HFFc6 (cell line): ENCODE measurements at places on chromosomes 2 and 18. TPM values are rescaled to one million over a fixed set of nuclear protein-coding genes. Genes with fewer than 3 reads are reported as not detected.

- no peak overlapping the region for H3K27ac ChIP-seq
- peaks cover 3% of the 10 kb centered on the region; the same call in 1 of the 2 replicates for H3K27me3 ChIP-seq
- no peak for DNase-seq
These were observed 122.7 kb downstream of the GULP1 start for GRCh38 chr2:188414411-188414810.

DNA sequence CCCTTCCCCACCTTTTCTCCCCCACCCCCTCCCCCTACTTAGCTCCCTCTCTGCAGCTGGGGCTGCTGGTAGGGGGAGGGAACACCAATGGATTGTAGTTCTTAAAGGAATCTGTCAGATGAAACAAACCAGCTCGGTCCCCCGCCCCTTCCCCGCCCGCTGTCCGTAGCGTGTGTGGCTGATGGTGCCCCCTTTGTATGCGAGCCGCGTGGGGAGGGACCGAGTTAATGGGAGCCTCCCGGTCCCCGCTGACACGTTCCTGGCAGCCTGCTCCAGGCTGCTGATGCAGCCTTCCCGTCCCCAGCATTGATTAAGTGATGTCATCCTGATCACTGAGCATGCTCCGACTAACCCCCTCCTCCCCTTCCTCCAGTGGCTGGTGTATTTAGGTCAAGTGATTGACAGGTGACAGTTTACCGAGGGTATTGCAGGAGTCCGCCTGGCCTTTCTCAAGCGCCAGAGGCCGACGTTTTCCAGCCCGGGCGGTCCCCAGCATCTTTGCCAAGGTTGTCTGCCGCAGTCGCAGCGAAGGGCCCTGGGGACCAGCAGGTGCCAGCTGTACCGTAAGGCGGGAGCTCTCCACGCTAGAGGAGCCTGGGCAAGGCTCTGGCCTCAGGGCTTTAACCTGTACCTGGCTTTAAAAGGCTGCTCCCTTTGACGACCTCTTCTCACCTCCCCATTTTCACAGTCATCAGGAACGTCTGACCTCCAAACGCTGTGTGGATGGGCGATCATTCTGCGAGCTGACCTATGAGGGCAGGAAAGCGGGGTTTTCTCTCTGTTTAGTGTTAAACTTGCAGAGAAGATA is 1.8 kb downstream of the KIF5C start:
- no peak for DNase-seq
- H3K27ac ChIP-seq: no peak overlapping the region
- no peaks in the 10 kb centered on the region for H3K4me1 ChIP-seq
- H3K4me3 ChIP-seq: no peak overlapping the region
- H3K36me3 ChIP-seq: no peaks in the 10 kb centered on the region

DNA sequence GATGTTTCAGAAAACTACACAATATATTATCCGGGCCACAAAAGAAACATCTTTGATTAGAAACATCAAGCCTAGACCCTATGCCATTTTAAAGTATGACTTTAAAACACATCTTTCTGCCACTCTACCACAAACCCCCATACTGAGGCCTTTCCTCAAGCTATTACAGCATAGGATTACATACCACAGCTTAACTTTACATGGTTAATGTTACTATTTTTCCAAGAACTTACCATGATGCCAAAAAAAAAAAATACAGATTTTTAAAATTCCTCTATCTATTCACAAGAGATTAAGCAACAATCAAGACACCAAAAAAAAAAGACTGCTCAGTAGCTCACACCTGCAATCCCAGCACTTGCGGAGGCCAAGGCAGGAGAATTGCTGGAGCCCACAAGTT is 9.0 kb downstream of the NCKAP1 start:
- H3K4me1 ChIP-seq: peaks cover 74% of the 10 kb centered on the region
- no peak for DNase-seq
- no peak overlapping the region for H3K4me3 ChIP-seq
- H3K27me3 ChIP-seq: no peaks in the 10 kb centered on the region
- no peak overlapping the region for H3K27ac ChIP-seq

- no peaks in the 10 kb centered on the region for H3K36me3 ChIP-seq
- H3K27me3 ChIP-seq: peaks cover 1% of the 10 kb centered on the region
- H3K4me1 ChIP-seq: peaks cover 54% of the 10 kb centered on the region
These were observed 17.8 kb upstream of the SULT1C2 start for GRCh38 chr2:108270768-108271506.

GRCh38 chr2:55102056-55102812 is 52.0 kb upstream of the RTN4 start:
- peak; percentile 77 for DNase-seq
- no peaks in the 10 kb centered on the region for H3K27me3 ChIP-seq
- H3K4me1 ChIP-seq: peaks cover 22% of the 10 kb centered on the region
- no peaks in the 10 kb centered on the region for H3K36me3 ChIP-seq
- H3K4me3 ChIP-seq: peak overlapping the region; percentile 70

GRCh38 chr2:109316091-109316490 is 187.1 kb downstream of the SH3RF3 start:
- H3K27ac ChIP-seq: no peak overlapping the region
- no peak overlapping the region for H3K4me3 ChIP-seq
- no peak for DNase-seq

GRCh38 chr2:218858671-218859555 is 692 bp upstream of the WNT6 start:
- H3K36me3 ChIP-seq: no peaks in the 10 kb centered on the region
- H3K4me3 ChIP-seq: no peak overlapping the region; the same call in 1 of the 2 replicates
- H3K4me1 ChIP-seq: peaks cover 5% of the 10 kb centered on the region
- no peak overlapping the region for H3K27ac ChIP-seq
- H3K27me3 ChIP-seq: peaks cover 77% of the 10 kb centered on the region

DNA sequence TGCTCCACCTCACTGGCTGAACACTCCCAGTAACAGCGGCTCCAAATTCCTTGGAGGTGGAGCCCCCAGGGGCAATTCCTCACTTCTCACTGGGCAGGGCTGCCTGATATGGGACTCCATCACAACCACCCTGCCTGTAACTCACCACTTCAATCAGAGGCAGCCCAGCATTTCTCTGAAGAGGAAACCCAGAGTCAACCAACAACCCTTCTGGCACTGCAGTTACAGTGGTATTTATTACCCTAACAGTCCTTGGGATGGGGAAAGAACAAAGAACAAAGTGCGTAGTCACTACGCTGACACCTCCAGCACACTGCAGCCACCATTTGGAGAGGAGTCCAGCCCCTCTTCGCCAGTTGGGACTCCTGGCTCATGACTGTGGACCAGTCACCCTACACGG is 85.7 kb upstream of the GALNT13 start:
- no peaks in the 10 kb centered on the region; the same call in 1 of the 2 replicates for H3K36me3 ChIP-seq
- no peak overlapping the region for H3K4me3 ChIP-seq
- H3K27me3 ChIP-seq: no peaks in the 10 kb centered on the region; the same call in 1 of the 2 replicates
- no peak for DNase-seq
- H3K27ac ChIP-seq: no peak overlapping the region
- no peaks in the 10 kb centered on the region for H3K4me1 ChIP-seq

DNA sequence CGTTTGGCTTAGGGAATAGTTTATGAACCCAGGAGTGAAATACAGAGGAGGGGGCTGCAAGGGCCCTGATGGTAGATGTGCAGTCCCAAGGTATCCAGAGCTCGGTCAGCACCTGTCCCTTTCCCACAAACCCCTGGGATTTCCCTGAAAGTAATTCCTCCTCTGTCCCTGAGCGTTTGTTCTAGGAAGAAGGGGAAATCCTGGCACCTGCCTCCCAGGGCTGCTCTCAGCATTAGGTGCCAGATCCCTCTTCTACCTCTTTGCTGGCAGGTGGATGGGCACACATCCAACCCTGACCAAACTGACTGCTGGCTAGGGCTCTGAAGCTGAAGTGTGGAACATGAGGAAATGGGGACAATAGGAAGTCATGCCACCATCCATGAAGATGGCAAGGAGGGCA is 824.0 kb downstream of the SLC4A3 start:
- H3K36me3 ChIP-seq: no peaks in the 10 kb centered on the region
- H3K4me3 ChIP-seq: no peak overlapping the region
- peaks cover 8% of the 10 kb centered on the region; the same call in 1 of the 2 replicates for H3K4me1 ChIP-seq
- peaks cover 1% of the 10 kb centered on the region; the same call in 1 of the 2 replicates for H3K27me3 ChIP-seq

- H3K4me1 ChIP-seq: no peaks in the 10 kb centered on the region
- no peak overlapping the region for H3K27ac ChIP-seq
These were observed 1322.0 kb upstream of the CELF4 start for GRCh38 chr18:38887671-38888020.

DNA sequence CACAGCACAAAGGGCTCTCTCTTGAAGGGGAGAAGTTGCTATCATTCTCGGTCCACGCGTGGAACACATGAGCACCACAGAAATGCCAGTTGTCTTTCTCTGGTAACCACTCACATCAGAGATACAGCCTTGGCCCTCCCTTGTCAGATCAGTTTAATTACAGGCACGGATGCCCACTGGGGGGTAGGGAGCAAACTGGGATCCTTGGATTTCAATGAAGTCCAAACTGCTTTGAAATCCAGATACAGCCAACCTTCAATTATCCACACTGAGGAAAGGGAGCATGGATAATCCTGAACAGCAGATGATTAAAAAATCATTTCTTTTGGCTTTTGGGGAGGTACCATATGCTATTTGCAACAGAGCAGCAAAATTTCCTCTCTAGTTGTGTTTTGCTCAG is 63.7 kb upstream of the DAPL1 start:
- H3K27me3 ChIP-seq: peaks cover 42% of the 10 kb centered on the region
- no peaks in the 10 kb centered on the region for H3K4me1 ChIP-seq
- H3K36me3 ChIP-seq: no peaks in the 10 kb centered on the region
- DNase-seq: no peak
- H3K4me3 ChIP-seq: no peak overlapping the region

DNA sequence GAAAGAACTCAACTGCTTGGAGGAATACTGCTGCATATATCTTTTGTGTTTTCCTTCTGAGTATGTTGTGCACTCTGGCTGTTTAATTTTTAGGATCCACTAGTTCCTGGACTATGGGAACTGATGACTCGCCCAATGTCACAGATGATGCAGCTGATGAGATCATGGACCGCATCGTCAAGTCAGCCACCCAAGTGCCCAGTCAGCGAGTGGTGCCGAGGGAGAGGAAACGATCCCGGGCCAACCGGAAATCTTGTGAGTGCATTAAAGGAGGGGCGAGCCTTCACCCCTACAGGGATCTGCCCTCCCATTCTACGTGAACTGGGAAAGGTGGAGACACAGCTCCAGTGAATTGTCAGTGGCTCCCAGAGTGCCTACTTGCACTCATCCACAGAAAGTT is 59.6 kb downstream of the TPGS2 start:
- H3K4me3 ChIP-seq: peak overlapping the region; percentile 31
- H3K4me1 ChIP-seq: peaks cover 66% of the 10 kb centered on the region
- H3K36me3 ChIP-seq: peaks cover 34% of the 10 kb centered on the region; the same call in 1 of the 2 replicates
- DNase-seq: peak; percentile 78

- peak overlapping the region; percentile 96 for H3K4me3 ChIP-seq
- peaks cover 12% of the 10 kb centered on the region for H3K27me3 ChIP-seq
- DNase-seq: peak; percentile 73
- H3K36me3 ChIP-seq: peaks cover 22% of the 10 kb centered on the region
- peak overlapping the region; percentile 97 for H3K27ac ChIP-seq
These were observed 3.2 kb downstream of the SLC39A10 start for GRCh38 chr2:195659982-195660890.

DNA sequence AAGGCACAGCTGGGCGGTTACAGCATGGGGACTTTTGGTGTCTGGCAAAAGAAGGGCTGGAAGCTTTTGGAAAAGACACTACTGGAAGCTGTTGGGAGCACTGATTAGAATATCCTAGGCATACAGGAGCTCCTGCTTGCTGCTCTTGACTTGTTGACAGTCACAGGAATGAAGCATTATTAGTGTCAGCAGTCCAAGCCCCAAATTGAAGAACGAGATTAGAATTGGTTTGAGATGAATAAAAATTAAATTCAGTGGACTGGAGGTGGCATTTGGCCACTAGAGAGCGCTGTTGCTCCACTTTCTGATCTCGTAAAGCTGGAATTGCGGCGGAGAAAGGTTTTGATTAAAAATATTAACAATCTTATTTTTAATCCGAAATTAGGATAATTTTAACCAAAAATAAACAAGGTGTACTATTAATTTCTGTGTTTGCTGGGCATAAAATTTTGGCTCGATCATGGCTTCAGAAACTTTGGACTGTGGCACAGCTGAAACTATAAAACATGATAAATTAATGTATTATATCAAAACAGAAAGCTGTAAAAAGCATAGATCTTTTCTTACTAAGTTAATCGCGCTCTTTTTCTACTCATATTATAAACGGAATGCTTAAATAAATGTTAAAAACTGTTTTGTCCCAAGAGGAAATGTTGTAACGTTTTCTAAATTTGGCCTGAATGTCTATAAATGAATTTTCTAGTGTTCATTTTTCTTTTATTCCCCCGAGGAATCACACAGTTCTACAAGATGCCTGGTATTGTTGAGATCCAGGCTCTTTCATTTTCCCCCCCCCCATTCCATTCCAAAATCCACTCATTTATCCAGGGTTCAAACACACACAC is 2.4 kb upstream of the HOXD8 start:
- peaks cover 12% of the 10 kb centered on the region; the same call in 1 of the 2 replicates for H3K36me3 ChIP-seq
- peaks cover 41% of the 10 kb centered on the region for H3K4me1 ChIP-seq
- H3K27me3 ChIP-seq: peaks cover 29% of the 10 kb centered on the region
- no peak overlapping the region for H3K27ac ChIP-seq

DNA sequence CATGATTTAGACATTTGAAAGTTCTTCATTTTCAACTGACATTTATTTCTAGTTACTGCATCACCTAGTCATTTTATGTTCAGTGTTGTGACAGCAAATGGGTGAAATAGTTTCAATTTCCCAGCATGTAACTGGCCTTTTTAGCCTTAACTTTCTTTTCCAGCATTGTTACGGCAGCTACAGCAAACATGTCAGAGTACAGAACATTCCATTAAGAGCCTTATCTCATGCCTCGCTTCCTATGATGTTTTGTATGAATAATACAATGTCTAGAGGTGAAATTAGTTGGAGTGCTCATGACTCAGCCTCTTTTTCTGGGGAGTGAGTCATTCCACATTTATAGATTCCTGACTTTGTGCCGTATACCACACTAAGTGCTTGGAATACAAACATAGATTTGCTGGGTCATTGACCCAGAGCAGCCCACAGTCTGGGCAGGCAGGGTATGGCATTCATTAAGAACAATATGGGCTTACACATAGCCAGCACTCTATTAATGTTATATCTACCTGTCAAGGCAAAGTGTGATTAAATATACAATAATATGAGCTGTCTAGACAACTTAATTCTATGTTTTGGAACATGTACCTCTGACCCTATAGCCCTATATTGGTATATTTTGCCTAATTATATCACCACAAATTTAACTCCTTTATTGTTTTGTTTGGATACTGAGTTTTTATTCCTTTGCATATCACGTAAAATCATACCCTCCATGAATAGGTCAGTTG is 72.2 kb downstream of the MAP2 start:
- peak overlapping the region; percentile 88 for H3K27ac ChIP-seq
- peaks cover 37% of the 10 kb centered on the region for H3K4me1 ChIP-seq
- H3K36me3 ChIP-seq: peaks cover 32% of the 10 kb centered on the region
- peak overlapping the region; percentile 79 for H3K4me3 ChIP-seq
- peak; percentile 96 for DNase-seq

- H3K27me3 ChIP-seq: no peaks in the 10 kb centered on the region; the same call in 1 of the 2 replicates
- H3K4me3 ChIP-seq: no peak overlapping the region
- no peak overlapping the region for H3K27ac ChIP-seq
- H3K4me1 ChIP-seq: no peaks in the 10 kb centered on the region
These were observed 297.0 kb upstream of the NXPH2 start for GRCh38 chr2:139077099-139077737.

Gene NOL4
- not detected in 3 replicates for total RNA-seq

Gene RMDN2
- total RNA-seq: 3.0 to 6.0 TPM (median 5.2 TPM) in 3 replicates

Gene TMSB10
- total RNA-seq: 3,841 to 5,509 TPM (median 3,919 TPM) in 3 replicates

Gene DSG3
- total RNA-seq: not detected in 3 replicates

Gene COL4A4
- total RNA-seq: 0.02 to 0.03 TPM in 2 of 3 replicates, not detected in the other

Gene LYPD1
- 1.7 to 10.9 TPM (median 3.1 TPM) in 3 replicates for total RNA-seq

Gene CD28
- total RNA-seq: not detected in 2 replicates
